BJ (cell line): ENCODE measurements at places on chromosomes 4 and X.

DNA sequence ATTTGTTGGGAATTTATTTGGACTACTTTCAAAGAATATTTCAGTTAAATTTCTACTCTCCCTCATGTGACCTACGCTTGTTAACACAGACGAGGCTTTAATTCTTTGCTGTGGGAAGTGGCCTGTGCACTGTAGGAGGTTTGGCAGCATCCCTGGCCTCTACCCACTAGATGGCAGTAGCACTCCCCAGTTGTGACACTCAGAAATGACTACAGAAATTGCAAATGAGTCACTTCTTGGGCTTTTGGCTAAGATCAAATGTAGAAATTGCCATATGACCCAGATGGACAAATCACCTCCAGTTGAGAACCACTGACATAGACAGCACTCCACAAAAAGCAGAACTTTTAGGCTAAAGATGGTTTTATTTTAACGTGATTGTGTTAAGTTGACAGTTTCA is 22.1 kb downstream of the PIR start:
- DNase-seq = no peak

DNA sequence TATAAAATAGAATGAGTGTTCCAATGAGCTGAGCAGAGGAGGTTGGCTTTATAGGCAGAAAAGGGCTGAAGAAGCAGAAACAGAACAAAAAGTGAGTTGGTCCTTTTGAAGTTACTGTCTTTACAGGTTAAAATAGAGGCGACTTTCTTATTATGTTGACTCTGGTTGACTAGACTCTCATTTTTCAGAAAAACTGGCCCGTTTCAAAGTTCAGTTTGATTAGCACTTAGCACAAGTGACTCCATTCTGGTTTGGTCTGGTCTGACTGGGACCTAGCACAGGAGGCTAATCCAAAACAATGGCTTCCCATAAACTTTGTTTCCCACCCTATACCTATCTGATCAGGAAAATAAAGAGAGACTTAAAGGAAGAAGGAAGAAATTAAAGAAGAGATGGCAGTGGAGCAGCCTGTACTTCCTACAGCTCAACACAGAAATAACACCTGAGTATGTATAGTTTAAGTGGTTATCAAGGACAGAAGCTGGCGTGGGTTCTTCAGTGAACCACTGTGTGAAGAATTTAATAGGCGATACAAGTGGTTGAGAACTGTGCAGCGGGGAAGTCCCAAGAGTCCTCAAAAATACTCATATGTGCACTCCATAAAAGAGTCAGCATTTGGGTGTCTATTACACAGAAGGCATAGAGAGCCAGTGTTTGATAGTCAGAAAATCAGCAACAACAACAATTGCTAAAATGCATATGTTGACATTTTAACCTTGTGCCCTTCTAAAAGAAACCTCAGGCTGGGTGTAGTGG is 554.8 kb upstream of the HTR2C start:
- DNase-seq = no peak

DNA sequence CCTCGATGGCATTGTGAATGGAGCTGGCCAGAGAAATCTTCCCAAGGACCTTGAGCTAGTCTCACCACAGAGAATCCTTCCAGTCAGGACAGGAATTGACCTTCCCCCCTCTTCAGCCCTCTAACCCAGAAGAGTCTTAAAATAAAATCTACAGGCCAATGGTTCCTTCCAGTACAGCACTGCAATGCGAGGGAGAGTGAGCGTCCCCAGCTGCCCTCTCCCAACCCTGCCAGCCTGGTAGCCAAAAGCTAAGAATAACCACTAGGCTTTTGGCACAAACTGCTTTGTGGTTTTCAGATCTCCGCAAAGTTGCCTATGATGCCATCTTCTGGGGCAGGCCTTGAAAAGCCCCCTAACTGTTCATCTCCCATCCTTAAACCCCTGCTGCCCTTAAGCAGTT is 175.1 kb downstream of the AR start:
- DNase-seq = no peak

- peak; percentile 19 for DNase-seq
Measured at GRCh38 chr4:170391066-170391740, 301.4 kb upstream of the AADAT start.

DNA sequence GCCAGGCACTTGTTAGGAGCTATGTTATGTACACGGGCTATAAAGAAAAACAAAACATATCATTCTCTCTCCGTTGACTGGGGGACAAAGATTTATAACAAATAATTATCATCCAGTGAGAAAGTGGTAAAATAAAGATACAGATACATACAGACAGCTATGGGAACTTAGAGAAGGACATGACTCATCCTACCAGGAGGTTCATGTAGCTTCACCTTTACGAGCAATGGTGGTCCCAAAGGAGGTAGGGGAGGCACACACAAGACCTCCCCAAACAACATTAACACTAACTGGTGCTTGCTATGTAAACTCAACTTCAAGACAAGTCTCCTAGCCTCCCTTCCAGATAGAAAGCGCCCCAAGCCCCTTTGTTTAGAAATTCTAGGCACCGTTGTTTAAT is 8.9 kb downstream of the AMBN start:
- DNase-seq = no peak

GRCh38 chrX:30212172-30212571 is 3.2 kb upstream of the MAGEB2 start:
- DNase-seq = no peak

DNA sequence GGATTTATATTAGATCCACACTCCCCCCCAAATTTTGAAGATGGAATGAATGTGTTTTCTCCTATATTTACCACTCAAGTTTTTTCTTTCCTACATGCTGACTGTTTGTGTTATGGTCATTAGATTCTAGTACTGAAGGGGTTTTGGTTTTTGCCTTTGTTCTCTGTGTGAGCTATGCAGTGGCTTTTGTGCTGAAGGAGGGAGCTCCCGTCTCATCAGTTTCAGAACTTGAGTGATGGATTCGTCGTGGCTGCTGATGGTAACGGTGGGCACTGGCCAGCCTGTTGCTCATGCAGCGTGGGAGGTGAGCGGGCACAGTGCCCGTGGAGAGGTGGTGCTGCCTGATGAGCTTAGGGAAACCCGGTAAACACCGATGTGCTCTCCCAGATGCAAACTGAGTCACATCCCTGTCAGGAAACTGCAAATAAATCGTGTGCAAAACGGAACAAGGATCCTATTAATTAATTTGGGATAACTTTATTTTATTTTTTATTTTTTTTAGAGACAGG is 101.5 kb downstream of the SORBS2 start:
- no peak for DNase-seq

GRCh38 chr4:74900862-74901261 is 32.1 kb upstream of the PARM1 start:
- no peak for DNase-seq

GRCh38 chrX:41167888-41168287 is 82.6 kb downstream of the USP9X start:
- no peak for DNase-seq

DNA sequence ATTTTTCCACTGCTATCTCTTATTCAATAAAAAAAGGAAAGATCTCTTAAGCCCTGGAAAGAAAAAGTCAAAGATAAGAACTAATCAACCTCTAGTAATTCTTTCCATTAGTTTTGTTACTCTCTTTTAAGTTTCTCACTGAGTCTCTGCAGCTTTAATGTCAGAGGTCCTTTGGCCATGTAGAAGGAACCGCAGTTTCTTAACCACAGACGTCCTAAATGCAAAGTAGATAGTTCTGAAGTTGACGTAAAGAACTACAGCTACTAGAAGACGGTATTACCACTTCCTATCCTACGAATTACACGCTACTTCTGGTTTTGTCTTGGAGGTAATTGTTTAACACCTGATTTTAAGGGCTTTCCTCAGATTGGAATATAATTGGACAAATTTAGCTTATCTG is 325.9 kb downstream of the ANKRD50 start:
- DNase-seq = no peak

DNA sequence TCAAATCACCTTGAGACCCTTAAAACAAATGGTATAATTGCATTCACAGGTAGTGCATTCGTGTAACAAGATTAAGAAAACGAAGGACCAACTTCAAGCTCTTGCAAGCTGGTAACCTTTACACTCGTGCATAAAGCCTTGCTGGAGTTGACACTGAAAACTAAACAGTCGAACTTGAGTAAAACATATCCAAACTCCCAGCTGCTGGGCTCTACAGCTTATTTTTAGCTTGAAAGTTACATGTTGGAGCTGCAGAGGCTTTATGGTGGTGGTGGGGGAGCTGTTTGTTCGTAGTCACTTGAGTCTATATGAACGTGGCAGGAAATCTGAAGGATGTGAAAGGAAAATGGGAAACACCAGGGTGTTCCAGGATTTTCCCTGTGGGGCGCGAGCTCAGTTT is 2.7 kb upstream of the WDR1 start:
- DNase-seq = no peak

DNA sequence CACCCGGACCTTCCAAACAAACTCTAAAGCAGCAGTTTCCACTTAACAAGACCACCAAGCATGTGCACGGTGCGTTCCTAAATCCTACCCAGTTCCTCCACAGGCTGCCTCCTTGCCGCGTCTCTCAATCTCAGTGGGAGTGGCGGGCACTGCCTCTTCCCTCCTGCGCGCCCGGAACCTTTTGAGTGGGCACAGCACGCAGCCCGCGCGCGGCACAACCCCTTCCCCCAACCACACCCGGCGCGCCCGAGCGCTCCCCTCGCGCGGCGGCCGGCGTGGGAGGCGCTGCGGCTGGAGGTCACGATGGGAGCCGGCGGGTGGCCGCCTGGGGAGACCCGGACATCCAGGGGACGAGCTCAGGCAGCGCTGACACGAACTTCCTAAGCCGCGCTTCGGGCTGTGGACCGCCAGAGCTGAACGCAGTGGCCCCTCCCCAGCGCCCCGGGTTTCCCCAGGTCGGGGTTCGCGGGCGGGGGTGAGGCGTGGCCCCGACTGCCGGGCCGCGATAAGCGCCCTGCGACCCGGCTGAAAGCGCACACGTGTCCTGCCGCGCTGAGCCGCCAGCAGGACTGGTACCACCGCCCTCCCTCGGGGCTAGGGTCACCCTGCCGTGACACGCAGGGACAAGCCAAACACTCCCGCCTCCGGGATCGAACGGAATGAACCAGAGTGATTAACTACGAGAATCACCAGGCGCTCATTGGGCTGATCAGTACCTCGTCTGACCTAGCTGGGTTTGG is at the start of gene ABCG2:
Gene ABCG2 (minus strand): TSS at position 151 of the 740 bp plus-strand sequence. CDS start 18,644 bp downstream, outside the sequence.
- DNase-seq = no peak

- no peak for DNase-seq
Measured at GRCh38 chrX:40733706-40734105, 1.6 kb downstream of the MED14 start.

DNA sequence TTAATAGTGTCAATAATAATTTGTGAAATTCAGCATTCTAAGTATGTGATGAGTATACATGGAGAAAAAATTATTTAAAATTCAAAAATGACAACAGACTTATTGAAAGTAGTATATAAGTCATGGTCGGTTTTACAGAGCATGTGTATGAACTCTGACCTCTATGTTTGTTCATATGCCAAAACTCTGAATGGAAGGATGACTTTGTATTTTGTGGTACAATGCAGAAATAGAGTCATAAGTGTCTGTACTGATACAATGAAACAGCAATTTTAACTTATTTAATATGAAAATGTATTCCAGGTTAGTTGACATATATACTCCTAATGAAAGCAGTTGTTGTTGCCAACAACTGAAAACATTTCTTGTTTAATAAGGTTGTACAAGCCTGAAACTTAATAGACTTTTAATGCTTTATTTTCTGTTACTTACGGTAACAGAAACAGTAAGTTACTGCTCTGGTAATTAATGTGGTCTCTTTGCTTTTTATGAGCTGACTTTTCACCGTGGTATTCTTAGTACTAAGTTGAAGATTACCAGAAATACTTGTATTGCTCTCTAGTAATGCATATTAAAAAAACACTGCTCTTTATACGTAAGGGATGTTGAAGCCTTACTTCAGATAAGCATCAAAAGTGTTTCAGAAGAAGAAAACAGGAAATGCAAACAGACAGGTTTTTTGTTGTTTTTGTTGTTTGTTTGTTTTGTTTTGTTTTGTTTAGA is 1.9 kb downstream of the UBE2K start:
- DNase-seq = peak; percentile 44

GRCh38 chr4:55398966-55399365 is 3.2 kb downstream of the TMEM165 start:
- DNase-seq = no peak

GRCh38 chr4:154234576-154234975 is 257.0 kb downstream of the DCHS2 start:
- DNase-seq = no peak

GRCh38 chr4:83751336-83751949 is 215.5 kb downstream of the GPAT3 start:
- DNase-seq = no peak

GRCh38 chr4:42719257-42719656 is 62.4 kb upstream of the ATP8A1 start:
- no peak for DNase-seq

- DNase-seq = no peak
Measured at GRCh38 chrX:25600776-25601175, 537.4 kb upstream of the MAGEB18 start.

GRCh38 chr4:338759-339097 is 1.1 kb downstream of the ZNF141 start:
- no peak for DNase-seq

GRCh38 chr4:16794816-16795445 is 103.5 kb downstream of the LDB2 start:
- DNase-seq = no peak

- DNase-seq = peak; percentile 71
Measured at GRCh38 chrX:115344885-115345614, 55.5 kb downstream of the LUZP4 start.
